ENCODE measurements at places on chromosomes 1 and 21.

DNA sequence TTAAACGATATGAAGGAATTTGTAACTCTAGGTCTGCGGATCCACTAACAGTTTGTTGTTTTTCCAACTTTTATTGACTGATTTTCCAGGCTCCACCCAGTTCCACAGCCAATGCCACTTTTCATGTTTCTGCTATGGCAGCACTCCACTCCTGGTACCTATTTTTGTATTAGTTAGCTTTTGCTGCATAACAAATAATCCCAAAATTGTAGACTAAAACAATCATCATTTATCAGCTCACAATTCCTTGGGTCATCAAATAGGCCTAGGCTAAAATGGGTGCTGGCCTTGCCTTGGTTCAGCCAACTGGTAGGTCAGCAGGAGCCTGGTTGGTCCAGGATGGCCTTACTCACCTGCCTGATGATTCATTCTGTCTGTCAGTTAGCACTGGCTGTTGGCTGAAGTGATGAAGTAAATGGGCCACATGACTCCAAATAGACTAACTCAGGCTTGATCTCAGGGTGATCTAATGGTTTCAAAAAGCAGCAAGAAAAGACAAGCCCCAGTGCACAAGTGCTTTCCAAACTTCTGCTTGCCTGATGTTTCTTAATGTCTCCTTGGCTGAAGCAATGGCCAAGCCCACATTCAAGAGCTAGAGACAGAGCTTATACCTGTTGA lies 3.2 kb upstream of the C8B start:
- peaks cover 13% of the 10 kb centered on the region for H3K4me1 ChIP-seq
- no peak overlapping the region for H3K4me3 ChIP-seq
- H3K27me3 ChIP-seq = no peaks in the 10 kb centered on the region
- no peak for DNase-seq
- H3K27ac ChIP-seq = no peak overlapping the region
- no peaks in the 10 kb centered on the region for H3K36me3 ChIP-seq

DNA sequence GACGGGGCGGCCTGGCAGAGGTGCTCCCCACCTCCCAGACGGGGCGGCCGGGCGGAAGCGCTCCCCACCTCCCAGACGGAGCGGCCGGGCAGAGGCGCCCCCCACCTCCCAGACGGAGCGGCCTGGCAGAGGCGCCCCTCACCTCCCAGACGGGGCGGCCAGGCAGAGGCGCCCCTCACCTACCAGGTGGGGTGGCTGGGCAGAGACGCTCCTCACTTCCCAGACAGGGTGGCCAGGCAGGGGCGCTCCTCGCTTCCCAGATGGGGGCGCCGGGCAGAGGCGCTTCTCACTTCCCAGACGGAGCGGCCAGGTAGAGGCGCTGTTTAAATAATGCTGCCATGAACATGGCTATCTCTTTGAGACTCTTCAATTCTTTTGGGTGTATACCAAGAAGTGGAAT lies 43.7 kb upstream of the ATP6V1G3 start:
- no peaks in the 10 kb centered on the region for H3K27me3 ChIP-seq
- H3K36me3 ChIP-seq = no peaks in the 10 kb centered on the region
- no peak overlapping the region for H3K27ac ChIP-seq
- DNase-seq = no peak

DNA sequence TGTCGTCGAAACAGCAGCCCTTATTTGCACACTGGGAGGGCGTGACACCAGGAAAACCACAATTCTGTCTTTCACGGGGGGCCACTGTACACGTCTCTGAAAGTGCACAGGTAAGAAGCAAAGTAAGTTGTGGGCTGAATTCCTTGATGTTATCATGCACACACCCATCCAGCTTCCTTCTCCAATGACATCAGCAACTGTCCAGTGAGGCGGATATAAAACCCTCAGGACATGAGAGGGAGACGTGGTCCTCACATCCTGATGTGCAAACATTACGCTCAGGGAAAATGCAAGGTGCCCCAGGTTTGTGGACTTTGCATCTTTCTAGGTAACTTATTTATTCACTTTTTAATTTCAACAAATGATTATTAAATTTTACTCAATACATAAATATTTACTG lies 3.0 kb downstream of the TFF1 start:
- no peak for DNase-seq
- no peak overlapping the region for H3K4me3 ChIP-seq
- no peaks in the 10 kb centered on the region for H3K36me3 ChIP-seq
- H3K27ac ChIP-seq = no peak overlapping the region
- no peaks in the 10 kb centered on the region for H3K27me3 ChIP-seq

GRCh38 chr1:15966081-15966955 lies 9.6 kb downstream of the ZBTB17 start:
- no peaks in the 10 kb centered on the region for H3K27me3 ChIP-seq
- peak; percentile 59 for DNase-seq
- H3K4me1 ChIP-seq = peaks cover 17% of the 10 kb centered on the region
- H3K27ac ChIP-seq = peak overlapping the region; percentile 69
- no peaks in the 10 kb centered on the region for H3K36me3 ChIP-seq

DNA sequence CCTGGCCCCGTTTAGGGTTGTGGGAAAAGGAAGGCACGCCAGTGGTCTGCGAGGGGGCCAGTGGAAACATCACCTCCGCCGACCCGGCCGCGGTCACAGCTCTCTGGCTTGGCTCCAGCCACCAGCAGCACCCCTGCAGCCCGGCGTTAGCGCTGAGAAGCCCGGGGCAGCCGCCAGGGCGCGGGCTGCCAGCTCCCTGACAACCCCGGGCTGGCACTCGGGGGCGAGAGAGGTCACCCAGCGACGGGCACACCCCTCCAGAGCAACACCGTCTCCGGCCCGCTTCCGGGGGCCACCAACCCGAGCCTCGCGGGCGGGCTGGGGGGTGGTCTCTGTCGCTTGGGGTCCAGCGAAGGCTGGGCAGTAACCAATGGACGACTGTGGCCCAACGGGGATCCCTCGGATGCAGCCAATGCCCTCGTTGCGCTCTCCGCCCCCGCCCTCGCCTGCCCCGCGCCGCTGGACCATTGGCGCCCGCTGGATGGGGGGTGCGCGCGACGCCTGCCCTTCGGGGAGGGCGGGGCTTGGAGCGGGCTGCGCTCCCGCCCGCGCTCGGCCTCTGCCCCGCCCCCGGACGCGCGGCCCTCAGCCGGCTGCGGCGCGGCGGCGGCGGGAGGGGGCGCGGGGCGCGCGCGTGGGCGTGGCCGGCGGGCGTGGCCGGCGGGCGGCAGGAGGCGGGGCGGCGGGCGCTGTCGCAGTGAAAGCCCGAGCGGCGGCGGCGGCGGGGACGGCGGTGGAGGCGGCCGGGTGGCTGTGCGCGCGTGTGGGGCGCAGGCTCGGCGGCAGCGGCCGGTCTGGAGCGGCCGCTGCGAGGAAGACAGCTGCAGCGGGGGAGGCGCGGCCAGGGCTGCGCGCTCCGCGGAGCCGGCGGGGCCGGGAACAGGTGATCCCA lies at the start of gene MAN1C1:
Gene MAN1C1 (plus strand): TSS at position 697 of the 892 bp plus-strand sequence. CDS start 1,007 bp downstream, outside the sequence.
- H3K27ac ChIP-seq = peak within 1 kb of the TSS; percentile 61
- peak; percentile 81 for DNase-seq
- H3K36me3 ChIP-seq = no peaks in the 10 kb centered on the region
- H3K4me3 ChIP-seq = peak within 1 kb of the TSS; percentile 62
- no peaks in the 10 kb centered on the region for H3K27me3 ChIP-seq
- peaks cover 24% of the 10 kb centered on the region for H3K4me1 ChIP-seq

GRCh38 chr1:7373251-7373650 lies 397.8 kb upstream of the VAMP3 start:
- H3K27ac ChIP-seq = no peak overlapping the region
- DNase-seq = no peak
- no peaks in the 10 kb centered on the region for H3K4me1 ChIP-seq
- no peaks in the 10 kb centered on the region for H3K27me3 ChIP-seq

GRCh38 chr1:46619656-46620258 lies 3.1 kb upstream of the MOB3C start:
- H3K4me3 ChIP-seq = no peak overlapping the region
- no peak for DNase-seq
- peaks cover 22% of the 10 kb centered on the region for H3K4me1 ChIP-seq
- no peaks in the 10 kb centered on the region for H3K36me3 ChIP-seq
